ENCODE measurements at places on chromosomes 12 and 14.

GRCh38 chr12:50400104-50400637 lies 514 bp upstream of the LARP4 start:
- no peak for DNase-seq

GRCh38 chr14:25929881-25930615 lies 667.8 kb downstream of the NOVA1 start:
- no peak for DNase-seq

DNA sequence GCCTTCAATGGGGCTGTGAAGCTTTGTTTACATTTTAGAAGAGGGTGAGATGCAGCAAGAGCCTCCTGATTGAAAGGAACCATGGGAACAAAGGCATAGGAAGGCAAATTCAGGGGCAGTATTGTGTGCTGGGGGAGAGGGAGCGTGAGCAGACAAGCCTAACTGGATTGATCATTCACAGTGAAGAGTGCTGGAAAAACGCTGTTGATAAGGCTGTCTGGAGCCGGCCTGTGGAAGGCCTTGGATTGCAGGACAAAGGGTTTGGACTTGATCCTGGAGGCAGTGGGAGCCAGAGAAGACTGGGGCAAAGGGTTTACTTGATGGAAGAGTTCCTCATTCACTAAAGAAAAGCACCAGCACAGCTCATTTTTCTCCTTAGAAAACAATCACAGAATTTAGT lies 160.5 kb downstream of the PAH start:
- no peak for DNase-seq

DNA sequence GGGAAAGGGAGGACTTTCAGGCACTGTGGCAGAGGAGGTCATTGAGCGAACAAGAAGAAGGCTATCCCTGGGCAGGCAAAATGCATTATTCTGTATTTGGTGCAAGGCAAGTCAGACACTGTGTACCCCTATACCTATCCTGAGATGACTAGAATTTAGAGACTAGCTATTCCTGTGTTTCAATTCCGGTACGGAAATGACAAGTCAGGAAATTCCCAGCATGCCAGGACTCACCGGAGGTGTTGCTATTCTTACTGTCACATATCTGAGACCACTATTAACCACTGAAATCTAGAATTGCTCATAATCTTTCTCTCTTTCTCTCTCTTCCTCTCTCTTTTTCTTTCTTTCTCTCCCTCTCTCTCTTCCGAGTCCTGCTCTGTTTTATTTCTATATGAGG lies 297.1 kb downstream of the PDZRN4 start:
- DNase-seq = no peak

- DNase-seq = no peak
Measured at GRCh38 chr12:50541139-50541538, 36.4 kb downstream of the DIP2B start.

DNA sequence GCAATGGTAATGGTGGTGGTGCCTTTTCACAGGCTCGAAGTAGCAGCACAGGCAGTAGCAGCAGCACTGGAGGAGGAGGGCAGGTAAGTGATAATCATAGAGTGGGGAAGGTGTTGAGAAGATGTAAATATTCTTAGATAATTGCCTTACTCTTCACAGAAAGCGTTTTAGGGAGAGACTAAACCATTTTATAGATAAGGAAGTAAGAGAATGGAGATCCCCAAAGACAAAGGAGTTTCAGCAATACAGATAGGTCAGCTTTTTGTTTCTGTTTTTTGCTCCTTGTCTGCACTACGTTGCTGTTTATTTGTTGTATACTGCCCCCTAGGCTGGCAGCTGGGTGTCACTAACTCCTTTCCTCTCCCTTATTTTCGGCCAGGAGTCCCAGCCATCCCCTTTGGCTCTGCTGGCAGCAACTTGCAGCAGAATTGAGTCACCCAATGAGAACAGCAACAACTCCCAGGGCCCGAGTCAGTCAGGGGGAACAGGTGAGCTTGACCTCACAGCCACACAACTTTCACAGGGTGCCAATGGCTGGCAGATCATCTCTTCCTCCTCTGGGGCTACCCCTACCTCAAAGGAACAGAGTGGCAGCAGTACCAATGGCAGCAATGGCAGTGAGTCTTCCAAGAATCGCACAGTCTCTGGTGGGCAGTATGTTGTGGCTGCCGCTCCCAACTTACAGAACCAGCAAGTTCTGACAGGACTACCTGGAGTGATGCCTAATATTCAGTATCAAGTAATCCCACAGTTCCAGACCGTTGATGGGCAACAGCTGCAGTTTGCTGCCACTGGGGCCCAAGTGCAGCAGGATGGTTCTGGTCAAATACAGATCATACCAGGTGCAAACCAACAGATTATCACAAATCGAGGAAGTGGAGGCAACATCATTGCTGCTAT lies 2.0 kb downstream of the SP1 start:
- DNase-seq = no peak

DNA sequence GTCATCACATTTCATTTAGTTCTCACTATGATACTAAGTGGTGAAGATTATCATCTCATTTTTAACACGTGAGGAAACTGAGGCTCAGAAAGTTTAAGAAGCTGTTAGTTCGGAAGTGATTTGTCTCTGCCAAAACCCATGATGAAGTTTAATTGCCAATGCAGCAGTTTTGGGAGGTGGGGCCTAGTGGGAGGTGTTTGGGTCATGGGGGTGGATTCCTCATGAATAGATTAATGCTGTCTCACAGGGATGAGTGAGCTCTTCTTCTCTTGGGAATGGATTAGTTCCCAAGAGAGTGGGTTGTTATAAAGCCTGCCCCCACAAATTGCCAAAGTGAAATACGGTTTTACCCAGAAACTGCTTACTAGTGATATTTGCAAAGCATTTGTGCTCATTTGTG lies 91.5 kb upstream of the IGF1 start:
- no peak for DNase-seq

GRCh38 chr12:25404955-25405354 lies 148.1 kb downstream of the LMNTD1 start:
- no peak for DNase-seq

DNA sequence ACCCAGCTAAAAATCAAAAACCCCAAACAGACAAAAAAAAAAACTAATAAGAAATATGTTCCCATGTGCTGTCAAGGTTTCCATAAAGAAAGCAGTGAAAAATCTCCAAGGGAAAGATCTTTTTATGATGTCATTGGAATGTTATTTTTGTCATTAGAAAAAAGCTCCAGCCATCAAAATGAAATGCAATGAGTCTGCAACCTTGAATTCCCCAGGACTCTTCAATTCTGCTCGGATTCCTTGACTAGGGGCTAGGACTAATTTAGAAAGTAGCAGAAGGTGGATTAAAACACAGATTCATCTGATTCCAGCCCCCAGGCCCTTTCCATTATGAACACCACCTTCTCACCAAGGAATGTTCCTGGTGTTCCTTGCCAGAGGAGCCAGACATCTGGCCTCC lies 6.0 kb upstream of the PCNX1 start:
- peak; percentile 36 for DNase-seq

- DNase-seq = no peak
Measured at GRCh38 chr12:55922126-55922525, 5.6 kb downstream of the PYM1 start.

GRCh38 chr12:26817183-26817591 lies 15.8 kb downstream of the ITPR2 start:
- DNase-seq = no peak

DNA sequence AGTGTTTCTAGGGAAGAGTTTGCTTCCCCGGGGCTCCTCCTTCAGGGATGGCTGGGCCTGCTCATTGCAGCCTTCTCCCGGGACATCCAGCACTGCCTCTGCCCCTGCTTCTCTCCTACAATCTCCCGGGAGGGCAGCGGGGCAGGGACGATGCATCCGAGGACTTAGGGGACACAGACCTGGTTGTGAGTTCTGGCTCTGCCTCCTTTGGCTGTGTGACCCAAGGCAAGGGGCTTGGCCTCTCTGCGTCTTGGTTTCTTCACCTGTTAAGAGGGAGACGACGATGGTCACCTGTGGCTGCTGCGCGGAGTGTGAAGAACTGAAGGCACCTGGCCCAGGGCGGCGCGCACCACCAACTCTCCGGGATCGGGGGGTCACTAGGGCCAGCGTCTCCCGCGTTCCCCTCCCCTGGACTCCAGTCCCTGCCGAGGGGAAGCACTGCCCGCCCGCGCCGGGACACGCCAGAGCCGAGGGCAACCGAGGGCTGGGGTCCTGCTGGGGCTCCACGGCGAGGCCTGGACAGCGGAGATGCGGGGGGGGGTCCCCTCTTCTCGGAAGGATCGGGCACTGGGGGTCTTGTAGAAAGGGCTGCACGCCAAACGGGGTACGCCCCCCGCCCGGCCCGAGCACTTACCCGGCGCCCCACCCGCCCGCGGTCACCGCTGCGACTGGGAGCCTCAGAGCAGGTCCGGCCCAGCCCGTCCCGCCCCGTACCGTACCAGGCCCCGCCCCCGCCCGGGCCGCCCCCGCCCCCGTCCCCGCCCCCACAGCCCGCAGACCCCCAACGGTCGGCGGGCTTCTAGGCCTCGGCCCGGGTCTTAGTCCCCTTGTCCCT lies at the start of gene HVCN1:
TSS of gene HVCN1 (minus strand) at position 670 of the 835 bp plus-strand sequence. CDS start 5,870 bp downstream, outside the sequence.
- no peak for DNase-seq

- no peak for DNase-seq
Measured at GRCh38 chr12:49702009-49702408, 5.2 kb downstream of the FMNL3 start.

DNA sequence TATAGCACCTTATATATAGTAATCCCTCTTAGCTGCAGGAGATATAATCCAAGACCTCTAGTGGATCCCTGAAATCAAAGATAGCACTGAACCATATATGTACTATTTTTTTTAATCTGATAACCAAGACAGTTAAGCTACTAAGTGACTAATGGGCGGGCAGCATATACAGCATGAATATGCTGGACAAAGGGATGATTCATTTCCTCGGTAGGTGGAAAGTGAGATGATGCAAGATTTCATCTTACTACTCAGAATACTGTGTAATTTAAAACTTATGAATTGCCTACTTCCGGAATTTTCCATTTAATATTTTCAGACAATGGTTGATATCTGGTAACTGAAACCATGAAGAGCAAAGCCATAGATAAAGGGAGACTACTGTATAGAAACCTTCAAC lies 36.2 kb downstream of the PRMT8 start:
- peak; percentile 74 for DNase-seq

- DNase-seq = no peak
Measured at GRCh38 chr12:75471902-75472890, 8.4 kb upstream of the GLIPR1 start.

DNA sequence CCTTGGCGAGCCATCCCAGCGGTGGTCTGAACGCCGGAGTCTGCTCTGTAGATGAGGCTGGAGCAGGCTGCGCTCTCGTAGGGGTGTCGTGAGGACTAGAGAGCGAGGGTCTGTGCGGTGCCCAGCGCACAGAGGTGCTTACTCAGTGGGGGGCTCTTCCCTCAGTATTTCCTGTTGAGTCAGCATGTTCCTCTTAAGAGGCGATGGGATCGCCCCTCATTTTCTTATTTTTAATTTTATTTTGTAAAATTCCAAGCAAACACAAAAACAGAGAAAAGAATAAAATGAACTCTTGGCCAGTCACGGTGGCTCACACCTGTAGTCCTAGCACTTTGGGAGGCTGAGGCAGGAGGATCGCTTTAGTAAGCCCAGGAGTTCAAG lies 40.8 kb upstream of the BCL7A start:
- no peak for DNase-seq

DNA sequence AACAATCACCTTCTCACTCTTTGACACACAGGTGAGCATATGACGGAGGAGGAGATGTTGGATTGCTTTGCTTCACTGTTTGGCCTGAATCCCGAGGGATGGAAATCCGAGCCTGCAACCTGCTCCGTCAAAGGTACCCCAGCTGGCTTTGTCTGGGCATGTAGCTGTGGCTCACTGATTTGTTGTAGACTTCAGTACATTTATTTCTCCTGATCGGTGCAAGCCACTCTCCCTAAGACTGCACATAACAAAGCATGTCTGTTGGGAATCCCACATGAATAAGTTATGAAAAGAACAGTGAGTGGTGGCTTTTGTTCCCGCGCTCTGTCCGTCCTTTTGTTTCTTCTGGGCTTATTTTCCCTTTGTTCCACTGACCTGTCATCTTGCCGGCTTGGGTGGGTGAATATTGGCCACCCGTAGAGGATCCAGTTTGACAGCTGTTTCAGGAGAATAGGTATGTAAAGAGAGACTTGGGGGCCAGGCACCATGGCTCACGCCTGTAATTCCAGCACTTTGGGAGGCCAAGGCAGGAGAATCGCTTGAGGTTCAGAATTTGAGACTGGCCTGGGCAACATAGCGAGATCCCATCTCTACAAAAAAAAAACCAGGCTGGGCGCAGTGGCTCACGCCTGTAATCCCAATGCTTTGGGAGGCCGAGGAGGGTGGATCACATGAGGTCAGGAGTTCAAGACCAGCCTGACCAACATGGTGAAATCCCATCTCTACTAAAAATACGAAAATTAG lies 20.0 kb upstream of the BCL7A start:
- DNase-seq = no peak

GRCh38 chr14:55198749-55199148 lies 7.4 kb upstream of the DLGAP5 start:
- no peak for DNase-seq

GRCh38 chr14:36316131-36316530 lies 4.3 kb downstream of the MBIP start:
- no peak for DNase-seq

- no peak for DNase-seq
Measured at GRCh38 chr12:65905405-65905804, 81.1 kb downstream of the HMGA2 start.

GRCh38 chr12:83408851-83409250 lies 722.1 kb downstream of the TMTC2 start:
- no peak for DNase-seq

- DNase-seq = no peak
Measured at GRCh38 chr14:75249251-75249957, 29.2 kb upstream of the FOS start.

DNA sequence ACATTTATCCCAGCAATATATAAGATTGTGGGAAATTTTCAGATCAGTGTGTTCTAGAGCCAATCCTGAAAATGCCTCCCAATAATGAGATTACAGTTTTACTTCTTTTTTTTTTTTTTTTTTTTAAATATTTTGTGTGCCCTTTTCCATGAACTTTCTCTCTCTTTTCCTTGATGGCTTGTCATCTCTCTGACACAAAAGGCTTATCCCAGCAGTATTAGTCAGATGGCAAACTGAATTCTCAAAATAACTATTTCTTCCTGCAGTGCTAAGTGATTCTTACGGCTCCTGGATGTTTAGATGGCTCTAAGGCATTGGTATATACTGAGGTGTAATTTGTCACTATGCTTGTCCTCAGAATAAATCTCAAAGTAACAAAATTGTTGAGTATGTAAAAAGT lies 86.7 kb downstream of the LRP6 start:
- no peak for DNase-seq

DNA sequence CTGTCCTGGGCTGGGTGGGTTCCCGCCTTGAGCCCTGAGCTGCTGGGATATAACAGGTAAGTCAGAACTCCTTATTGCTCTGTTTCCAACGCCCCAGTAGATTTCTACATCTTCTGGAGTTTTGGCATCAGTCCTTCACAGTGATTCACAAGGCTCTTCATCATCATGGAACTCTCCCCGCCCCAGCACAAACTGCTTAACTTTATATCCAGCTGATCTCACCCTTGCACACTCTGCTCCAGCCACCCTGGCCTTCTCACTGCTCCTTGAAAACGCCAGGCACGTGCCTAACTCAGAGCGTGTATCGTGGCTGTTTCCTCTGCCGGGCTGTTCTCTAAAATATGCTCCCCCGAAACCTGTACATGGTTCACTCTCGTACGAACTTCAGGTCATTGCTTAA lies 264.9 kb downstream of the NOVA1 start:
- DNase-seq = no peak

GRCh38 chr14:90551070-90551704 lies 154.4 kb downstream of the CALM1 start:
- DNase-seq = no peak

GRCh38 chr12:20000229-20000849 lies 368.0 kb upstream of the PDE3A start:
- DNase-seq = no peak

Measured in HS-27A (cell line).